ENCODE measurements at places on chromosomes 16 and 17. TPM values are rescaled to one million over a fixed set of nuclear protein-coding genes. Genes with fewer than 3 reads are reported as not detected.

KRT27 gene
- total RNA-seq: not detected

NECAB2 gene
- total RNA-seq: 0.91 TPM

ALOX12B gene
- total RNA-seq: not detected

AGRP gene
- total RNA-seq: not detected

ENO3 gene
- 228 TPM for total RNA-seq

TP53 gene
- total RNA-seq: 23.7 TPM

FBXW10 gene
- not detected for total RNA-seq

GRCh38 chr17:28572259-28573039 lies 1.1 kb upstream of the PIGS start:
- DNase-seq: no peak

SYNGR3 gene
- total RNA-seq: 0.74 TPM

TEDC2 gene
- 2.8 TPM for total RNA-seq

DNA sequence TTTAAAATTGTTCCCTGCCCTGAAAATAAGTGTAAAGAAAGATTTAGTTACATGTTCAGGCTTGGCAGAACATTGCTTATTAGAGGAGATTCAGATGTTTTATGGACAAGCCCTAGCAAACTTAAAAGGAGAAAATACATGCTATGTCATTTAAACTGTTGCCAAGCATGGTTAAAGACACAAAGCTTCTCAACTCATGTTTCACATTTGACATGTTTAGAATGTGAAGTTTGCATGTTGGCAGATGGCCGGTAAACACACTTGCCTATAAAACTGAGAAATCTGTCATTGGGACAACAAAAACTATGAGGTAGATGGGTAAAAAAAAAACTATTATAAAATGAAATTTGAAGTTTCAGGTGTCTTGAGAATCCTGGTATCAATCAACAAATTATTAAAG lies 5.8 kb downstream of the KRTAP29-1 start:
- DNase-seq: no peak

TAT gene
- not detected for total RNA-seq

- peak; percentile 70 for DNase-seq
These were observed at the start of gene PSMB10 for GRCh38 chr16:67936124-67936879. PSMB10 (minus strand) TSS chr16:67936850; CDS start chr16:67936749, 101 bp downstream.

KRT31 gene
- total RNA-seq: not detected

GRCh38 chr16:2276368-2277195 lies 8.7 kb upstream of the RNPS1 start:
- no peak for DNase-seq

GRCh38 chr16:67944690-67945391 lies 921 bp upstream of the LCAT start:
- DNase-seq: no peak

- no peak for DNase-seq
These were observed 109.2 kb downstream of the CCT6B start for GRCh38 chr17:34851961-34852540.

DNA sequence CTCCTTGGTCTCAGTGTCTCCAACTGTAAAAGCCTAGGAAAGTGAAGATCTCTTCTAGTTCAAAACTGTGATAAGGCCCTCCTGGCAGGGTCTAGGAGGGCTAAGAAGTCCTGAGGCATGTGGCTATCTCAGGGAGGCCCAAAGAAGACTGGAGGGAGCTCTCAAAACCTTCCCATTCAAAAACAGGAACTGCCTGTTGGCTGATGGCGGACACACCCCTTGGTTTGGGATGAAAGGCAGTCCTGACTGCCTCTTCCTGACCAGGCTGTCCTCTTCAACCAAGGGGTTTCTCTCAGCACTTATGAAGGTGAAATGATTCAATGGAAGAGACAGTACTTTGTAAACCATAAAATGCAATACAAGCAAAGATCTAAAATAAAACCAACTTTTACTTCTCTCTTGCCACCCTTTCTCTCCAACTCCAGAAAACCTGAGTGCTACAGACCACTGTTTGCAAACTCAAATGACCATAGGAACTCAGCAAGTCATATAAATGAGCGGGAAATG lies 4.7 kb downstream of the ZNF764 start:
- DNase-seq: no peak
